Activated naive CD4-positive, alpha-beta T cell (primary cell): ENCODE measurements at places on chromosomes 6 and 20.

DNA sequence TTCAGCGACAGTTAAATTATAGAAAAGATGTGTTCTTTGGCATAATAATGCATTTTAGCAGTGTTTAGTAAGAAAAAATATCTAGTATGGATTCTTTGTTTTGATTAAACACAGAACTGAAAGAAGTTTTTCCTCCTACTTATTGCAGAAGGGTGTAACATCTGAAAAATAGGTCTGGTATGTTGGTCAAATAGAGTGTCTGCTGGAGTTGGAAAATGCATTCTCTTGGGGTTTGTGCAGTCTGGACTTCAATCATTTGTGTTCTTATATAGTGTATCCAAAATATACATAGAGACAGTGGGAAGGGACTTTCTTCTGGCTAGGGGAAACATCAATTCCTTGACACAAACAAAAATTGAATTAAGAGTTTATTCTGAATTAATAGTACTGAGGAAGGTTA is 132.4 kb upstream of the MAN1A1 start:
- no peak for DNase-seq

DNA sequence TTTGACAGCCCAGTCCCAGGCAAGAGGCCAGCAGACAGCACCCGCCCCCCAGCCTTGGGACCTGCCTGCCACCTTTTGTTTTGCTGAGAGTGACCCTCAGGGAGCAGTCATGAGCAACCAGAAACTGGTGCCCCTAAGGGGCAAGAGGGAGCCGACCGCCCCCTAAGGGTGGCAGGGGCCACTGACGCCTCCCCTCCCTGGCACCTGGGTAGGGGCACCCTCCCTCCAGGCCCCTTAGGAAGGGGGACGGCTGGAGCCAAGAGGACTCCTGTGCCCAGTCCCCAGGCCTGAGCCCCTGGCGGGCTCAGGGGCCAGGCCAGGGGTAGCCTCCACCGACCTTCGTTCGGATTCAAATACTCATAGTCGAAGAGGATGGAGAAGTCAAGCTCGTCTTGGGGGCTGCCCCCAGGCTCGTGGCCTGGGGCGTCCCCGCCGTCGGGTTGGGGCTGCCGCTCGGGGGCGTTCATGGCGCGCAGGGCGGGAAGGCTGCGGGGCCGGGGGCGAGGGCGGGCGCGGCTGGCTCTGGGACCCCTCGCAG is 417 bp downstream of the NFATC2 start:
- DNase-seq, result peak; percentile 43

GRCh38 chr6:77607004-77607403 is 45.8 kb upstream of the MEI4 start:
- no peak for DNase-seq

DNA sequence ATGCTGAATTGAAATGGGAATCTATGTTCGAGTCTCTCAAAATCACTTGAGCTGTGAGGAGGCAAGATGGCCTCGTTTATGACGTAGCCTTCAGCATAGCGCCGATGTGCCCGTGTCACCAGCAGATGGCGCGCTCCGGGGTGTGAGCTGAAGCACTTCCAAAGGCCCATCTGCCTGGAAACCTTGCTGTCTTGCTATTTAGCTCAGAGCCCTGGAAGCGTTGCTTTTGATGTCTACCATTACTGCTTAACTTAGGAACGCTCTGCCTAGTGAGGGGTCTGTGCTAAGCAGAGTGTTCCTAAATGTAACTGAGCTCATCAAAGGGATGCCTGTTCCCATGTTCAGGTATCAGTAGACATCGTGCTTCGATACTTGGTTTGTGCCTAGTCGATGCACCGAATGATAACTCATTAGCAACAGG is 67.7 kb downstream of the SYCP2L start:
- peak; percentile 2 for DNase-seq

GRCh38 chr20:62952373-62952967 is at the start of gene SLC17A9:
Gene SLC17A9 (plus strand): TSS chr20:62952709. CDS start chr20:62952831, 122 bp downstream.
- DNase-seq, result no peak
